ENCODE measurements at places on chromosomes 5 and 9.

DNA sequence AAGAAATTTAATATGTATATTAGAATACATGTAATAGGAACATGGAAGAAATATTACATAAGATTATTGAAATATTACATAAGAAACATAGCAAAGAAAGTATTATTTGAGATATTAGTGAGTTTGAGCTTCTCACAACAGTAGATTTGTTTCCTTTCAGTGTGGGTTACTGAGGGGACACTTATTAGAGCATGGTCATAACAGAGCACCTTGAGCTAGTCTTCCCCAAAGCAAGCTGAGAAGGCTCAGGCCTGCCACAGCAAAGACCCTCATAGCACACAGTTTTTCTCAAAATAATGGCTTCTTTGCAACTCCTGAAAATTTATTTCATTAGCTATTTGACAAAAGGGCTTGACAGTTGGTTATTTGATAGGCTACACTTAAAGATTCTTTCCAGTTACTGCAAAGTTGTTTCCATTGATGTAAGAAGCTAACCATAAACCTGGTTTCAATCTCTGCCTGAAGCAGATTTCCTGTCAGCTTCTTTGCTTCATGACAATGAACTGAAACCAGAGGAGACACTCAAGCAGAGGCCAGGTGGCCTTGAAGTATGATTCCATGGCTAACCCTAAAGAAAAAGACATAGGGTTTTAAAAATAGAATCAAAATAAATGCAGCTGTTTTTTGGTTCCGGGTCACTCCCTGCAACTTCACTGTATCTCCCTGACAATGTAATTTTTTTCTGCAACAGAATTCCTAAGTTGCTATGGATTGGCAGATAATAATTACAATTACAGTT lies 68.6 kb downstream of the ERMP1 start:
- peak; percentile 16 for DNase-seq

DNA sequence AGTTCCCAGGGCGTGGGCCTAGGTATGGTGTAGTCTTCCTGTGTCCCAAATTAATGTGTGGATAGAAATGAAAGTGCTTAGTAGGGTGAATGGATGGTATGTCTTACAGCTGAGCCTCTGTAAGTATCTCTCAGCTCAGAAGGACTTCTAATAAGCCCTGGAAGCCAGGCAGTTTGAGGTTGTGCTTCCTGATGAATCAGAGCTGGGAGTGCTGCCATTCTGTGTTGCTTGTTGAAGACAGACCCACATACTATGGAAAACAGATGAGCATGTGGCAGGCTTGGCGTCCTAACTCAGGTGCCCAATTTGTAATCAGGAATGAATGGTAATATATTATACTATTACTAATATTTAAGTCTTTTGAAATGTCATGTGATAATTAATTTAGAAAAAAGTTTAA lies 69.8 kb downstream of the CMYA5 start:
- no peak for DNase-seq

GRCh38 chr5:82862711-82863110 lies 214.5 kb downstream of the TMEM167A start:
- DNase-seq, result no peak

- DNase-seq, result no peak
These were observed 273.0 kb upstream of the RPS23 start for GRCh38 chr5:82551192-82551591.

DNA sequence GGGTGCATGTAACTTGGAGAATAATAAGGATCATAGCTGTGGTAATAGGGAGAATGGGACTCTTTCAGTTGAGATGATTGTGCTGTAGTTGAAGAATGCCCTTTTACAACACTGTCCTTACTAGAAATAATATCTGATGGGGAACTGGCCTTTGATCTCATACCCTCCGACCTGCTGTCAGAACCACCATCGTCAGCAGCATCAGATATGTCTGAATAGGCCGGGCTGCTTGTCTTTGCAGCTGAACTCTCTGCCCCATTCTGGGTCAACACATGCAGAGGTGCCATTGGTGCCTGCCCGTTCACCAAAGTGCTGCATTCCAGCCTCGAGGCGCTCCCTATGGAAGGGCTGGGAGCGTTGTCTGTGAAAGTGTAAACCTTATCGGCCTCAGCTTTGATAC lies 99.1 kb downstream of the ZNF608 start:
- no peak for DNase-seq
